ENCODE measurements at places on chromosomes 4 and X.

GRCh38 chrX:6981718-6982406 is 165.7 kb upstream of the STS start:
- DNase-seq: no peak

DNA sequence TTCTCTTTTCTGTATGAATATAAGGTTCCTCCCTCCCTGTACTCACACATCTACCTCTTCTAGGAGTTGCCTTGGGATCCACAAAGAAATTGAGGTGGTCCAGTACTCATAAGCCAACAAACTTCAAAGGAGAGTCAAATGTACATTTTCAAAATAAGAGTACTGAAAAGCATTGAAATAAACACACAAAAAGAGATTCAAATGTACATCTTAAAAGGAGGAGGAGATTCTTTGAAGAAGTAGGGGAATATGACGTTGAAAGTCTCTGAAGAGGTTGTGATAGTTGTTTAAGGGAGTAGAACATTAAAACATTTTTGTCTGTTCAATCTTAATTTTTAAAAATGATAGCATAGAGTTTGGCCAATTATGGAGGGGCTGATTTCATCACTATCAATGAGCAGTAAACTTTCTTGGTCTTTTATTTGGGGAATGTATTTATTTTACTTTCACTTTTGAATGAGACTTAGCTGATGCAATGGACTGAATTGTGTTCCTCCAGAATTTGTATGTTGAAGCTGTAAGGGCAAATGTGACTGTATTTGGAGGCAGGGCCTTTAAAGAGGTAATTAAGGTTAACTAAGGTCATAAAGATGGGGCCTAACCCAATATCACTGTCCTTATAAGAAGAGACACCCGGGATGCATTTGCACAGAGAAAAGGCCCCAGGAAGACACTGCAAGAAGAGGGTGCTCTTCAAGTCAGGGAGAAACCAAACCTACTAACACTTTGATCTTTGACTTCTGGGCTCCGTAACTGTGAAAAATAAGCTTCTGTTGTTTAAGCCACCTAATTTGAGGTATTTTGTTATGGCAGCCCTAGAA is 226.3 kb upstream of the PGRMC2 start:
- no peak for DNase-seq

GRCh38 chr4:170114636-170115035 is 24.9 kb upstream of the AADAT start:
- DNase-seq: no peak

- DNase-seq: no peak
Measured at GRCh38 chr4:2257361-2258081, 4.4 kb downstream of the MXD4 start.

- DNase-seq: no peak
Measured at GRCh38 chr4:23237771-23238170, 545.0 kb downstream of the GBA3 start.

DNA sequence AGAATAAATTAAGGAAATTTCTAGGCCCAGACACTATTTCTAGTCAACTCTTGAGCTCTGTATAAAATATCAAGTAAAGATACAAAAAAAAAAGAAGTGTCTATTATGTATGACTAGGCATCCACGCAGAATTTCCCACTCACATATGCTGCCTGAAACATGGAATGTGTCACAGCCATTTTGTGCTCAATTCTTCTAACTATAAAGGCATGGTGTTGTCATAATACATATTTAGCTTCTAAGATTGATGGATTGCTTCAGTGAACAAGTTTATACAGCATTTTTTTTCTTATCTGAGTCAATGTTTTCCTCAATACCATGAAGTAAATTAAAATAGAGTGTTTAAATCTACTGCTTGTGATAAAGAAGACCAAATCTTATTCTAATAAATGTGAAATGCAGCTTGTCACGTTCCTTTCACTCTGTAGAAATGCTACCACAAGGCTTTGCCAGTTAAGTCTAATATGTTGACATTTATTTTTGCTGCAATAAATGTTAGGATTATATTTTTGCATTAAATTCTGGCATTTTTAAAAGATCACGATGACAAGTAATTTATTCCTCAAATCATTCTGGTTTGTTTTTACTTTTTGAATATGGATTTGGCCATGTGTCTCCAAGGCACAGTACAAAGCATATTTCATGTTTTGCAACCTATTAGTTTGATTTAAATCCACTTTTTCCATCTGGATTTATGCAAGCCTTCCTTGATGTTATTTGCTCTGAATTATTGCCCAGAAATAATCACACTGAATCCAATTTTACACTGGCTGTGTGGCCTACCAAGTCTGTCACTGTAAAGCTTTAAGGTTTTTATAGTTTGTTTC is 1829.0 kb upstream of the PCDH7 start:
- DNase-seq: no peak

DNA sequence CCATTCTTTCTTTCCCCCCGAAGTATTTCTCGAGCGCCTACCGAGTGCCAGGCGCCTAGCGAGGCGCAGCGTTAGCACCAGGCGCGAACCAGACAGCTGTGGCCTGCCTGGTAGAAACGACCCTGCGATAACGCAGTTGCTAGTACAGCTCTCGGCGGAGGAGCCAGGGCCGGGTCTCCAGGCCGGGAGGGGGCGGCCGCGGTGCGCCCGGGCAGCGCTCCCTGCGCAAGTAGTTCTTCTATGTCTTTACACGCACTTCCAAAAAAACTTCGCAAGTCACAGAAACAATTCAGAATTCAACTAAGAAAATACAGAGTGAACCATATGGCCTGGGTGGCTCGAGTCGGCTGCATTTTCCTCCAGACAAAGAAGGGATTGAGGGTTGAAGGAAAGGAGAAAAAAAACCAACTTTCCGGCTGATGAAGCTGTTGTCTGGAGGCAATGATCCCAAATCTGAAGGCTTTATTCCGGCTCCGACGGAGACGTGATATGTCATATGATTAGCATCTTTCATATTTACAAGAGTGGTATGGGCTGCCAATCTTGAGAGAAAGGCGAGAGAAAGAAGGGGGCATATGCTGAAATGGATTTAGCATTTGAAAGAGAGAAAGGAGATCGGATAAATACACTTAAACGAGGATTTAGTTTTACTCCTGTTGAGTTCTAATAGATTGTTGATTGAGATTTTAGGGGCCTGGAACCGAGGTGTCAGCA is 7.2 kb upstream of the NEUROG2 start:
- no peak for DNase-seq

DNA sequence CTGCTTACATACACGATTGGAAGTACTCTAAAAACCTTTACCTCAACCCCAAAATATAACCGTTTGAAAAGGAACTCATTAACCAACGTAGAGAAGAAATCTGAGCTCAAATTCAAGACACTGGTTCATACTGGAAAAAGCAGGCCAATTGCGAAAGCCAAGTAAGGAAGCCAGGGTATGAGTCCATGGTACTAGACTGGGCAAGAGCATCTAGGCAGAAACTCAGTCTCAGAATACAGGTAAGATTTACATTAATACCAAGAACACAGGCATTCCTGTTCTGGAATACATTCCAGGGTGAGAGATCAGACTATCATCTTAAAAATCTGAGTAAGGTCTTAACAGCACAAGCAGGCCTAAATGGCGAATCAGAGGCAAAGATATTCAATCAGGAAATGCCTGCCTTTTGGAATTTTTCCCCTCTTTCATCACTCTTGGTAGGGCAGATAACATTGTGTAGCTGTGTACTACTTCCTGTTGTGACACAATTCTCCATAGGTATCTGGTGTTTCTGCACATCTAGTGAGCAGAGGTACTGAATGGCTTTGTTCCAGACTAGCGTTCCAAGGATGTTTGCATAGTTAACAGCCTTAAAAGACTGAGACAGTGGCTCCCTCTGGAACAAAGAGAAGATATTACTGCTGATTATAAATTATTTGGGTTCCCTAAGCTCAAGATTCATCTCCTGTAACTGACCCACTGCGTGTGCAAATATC is 311.3 kb downstream of the PCDH19 start:
- no peak for DNase-seq

DNA sequence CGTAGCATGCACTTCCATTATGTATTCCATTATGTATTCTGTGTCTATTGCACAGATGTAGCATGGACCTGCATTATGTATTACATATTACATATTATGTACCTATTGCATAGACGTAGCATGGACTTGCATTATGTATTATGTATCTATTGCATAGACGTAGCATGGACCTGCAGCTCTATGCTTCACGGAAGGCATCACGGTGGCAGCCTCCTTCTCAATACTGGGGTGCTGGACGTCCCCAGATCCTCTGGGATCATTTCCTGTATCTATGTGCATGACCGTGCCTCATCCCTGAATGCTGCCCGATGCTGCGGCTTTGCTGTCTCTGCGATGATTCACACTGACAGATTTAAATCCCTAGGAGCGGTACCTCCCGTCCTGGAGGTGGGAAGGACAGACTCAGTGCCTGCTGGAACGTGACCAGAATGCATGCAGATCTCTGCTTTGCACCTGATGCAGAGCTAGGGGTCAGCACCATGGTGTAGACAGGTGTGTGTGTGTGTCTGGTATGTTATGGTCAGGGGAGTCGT is 317.5 kb downstream of the DHRSX start:
- DNase-seq: no peak

- DNase-seq: no peak
Measured at GRCh38 chr4:177791188-177791587, 349.0 kb upstream of the AGA start.

DNA sequence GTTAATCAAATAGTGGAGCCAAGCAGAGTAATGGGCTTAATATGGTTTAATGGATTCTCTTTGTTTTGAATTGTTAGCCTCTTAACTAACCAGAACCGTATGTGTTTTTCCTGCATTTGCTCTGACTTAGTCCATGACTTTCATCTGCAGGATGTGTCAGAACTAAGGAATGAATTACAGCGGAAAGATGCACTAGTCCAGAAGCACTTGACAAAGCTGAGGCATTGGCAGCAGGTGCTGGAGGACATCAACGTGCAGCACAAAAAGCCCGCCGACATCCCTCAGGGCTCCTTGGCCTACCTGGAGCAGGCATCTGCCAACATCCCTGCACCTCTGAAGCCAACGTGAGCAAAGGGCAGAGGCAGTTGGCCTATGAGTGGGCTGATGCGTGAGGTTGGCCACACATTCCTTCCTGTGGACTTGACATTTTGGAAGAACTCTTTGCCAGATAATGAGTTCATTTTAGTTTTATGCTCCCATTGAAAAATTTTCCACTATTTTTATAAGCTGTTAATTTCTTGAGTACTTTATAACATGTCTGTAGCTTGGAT is 9.1 kb downstream of the MED28 start:
- no peak for DNase-seq

GRCh38 chr4:165248102-165248501 is 40.7 kb downstream of the KLHL2 start:
- no peak for DNase-seq

- DNase-seq: no peak
Measured at GRCh38 chr4:183984566-183984965, 79.5 kb downstream of the STOX2 start.

- DNase-seq: no peak
Measured at GRCh38 chr4:7224001-7224400, 31.7 kb downstream of the SORCS2 start.

- no peak for DNase-seq
Measured at GRCh38 chr4:142312391-142312790, 533.7 kb downstream of the INPP4B start.

GRCh38 chrX:68409194-68409593 is 24.1 kb downstream of the OPHN1 start:
- no peak for DNase-seq

GRCh38 chr4:57061395-57061794 is 48.8 kb downstream of the IGFBP7 start:
- no peak for DNase-seq

DNA sequence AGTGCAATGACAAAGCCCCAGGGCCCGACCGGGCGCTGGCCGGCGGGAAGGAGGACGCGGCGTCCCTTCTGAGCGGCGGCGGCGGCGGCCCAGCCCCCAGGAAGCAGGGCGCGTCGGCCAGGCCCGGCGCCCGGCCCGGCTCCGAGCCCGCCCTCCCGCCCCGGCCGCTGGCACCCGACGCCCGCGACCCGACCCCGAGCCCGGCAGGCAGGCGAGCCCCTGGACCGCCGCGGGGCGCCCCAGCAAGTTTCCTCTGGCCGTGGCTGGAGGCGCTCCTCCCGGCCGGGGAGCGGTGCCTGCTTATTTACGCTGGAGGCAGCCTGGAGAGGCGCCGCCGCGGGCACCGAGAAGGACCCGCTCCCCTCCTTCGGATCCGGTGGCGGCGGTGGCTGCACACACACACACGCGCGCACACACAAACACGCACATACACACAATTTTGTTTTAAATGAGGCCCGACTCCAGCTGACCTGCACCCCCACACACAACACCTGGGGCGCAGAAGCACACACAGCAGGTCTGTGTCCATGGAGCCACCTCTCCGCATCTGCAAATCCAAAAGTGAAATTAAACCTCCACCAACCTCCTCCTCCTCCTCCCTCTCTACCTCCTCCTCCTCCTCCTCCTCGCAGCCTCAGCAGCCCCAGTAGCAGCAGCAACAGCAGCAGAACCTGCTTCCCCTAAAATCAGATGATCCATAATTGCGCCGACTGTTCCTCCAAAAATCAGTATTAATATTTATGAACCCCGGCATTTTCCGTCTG is 669 bp downstream of the IRF2 start:
- DNase-seq: no peak

DNA sequence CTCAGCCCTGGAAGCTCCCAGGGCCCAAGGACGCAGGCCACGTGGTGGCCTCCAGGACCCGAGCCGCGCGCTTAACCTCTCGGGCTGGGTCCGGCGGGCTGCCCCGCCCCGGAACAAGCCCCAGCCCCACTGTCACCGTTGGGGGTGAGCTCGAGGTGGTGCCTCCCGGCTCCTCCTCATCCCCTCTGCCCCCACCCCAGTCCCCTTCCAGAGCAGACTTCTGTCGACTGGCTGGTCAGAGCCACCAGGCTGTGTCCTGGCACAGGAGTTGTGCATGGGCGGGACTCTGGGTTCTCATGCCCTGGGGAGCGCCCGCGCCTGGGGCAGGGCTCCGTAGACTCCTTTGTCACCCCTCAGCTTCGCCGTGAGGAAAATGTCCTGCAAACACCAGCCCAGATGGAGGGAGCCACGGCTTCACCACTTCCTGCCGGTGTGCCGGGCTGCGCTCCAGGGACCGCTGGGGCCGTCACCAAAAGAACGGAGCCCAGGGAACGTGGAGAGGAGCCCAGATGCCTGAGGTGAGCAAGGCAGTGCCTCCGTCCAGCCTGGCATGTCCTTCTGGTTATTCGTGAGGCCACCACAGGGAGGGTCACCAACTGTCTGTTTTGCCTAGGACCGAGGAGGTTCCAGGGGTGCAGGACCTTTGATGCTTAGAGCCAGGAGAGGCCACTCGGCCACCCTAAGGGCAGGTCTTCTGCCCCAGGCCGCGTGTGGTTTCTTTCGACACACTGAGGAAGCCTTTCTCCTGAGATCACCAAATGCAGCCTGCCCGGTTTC is 7.1 kb upstream of the RGS12 start:
- no peak for DNase-seq

DNA sequence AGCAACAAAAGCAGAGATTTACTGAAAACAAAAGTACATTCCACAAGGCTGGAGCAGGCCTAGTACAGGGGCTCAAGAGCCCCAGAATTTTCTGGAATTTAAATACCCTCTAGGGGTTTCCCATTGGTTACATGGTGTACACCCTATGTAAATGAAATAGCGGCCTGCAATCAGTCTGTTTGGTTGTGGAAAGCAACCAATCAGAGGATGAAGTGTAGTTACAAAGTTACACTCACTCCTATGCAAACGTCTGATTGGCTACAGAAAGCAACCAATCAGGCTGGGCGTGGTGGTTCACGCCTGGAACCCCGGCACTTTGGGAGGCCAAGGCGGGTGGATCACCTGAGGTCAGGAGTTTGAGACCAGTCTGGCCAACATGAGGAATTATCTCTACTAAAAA is 13.8 kb upstream of the TXLNG start:
- DNase-seq: no peak
